ENCODE measurements at places on chromosomes 2 and 18.

- DNase-seq = no peak
Measured at GRCh38 chr2:216445501-216445900, 33.2 kb downstream of the SMARCAL1 start.

DNA sequence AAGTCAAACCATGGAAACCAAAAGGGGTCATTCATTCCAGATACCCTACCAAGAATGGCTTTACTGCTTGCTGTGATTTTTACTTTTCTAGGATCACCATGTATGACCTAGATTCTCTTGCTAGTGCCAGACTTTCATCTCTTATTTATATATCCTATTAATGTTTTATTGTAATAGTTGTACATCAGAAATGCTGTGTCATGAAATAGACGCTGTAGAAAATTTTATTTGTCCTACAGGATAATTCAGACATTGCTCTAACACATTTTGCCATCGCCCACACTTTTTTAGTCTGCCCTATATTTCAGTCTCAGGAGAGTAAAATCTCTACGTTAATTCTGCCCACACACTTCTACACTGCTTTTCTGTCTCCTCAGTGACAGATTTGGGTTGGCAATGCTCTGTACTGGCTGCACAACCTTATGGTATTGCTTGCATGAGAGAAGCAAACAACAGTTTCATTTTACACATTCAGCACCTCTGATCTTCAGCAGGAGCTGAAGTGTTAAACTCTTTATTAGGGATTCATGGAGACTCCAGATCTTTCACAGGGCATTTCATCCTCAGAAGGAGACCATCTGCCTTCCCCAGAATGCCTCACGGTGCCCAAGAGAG lies 871.8 kb upstream of the CHAC2 start:
- DNase-seq = no peak

DNA sequence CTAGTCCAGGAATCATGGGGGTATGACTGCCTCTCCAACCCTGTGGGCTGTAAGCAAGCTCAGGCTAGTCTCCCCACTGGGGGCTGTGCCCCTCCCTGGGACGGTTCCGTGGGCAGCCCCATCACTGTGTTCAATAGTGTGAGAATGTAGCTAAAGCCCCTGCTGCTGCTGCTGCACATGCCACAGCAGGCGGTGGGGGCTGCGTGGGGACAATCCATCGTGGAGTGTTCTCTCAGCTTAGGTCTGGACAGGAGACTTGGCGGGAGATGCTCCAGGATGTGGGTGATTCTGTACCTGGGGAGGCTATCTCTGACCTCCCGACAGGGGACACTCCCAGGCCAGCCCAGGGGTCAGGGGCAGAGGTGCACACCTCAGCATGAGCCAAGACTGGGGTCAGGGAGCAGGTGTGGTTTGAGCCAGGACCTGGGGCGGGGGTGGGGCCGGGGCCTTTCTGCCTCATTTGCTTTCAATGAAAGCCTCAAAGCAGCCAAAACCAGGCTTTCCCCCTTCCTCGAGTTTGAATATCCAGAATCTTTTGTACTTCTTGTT lies 10.2 kb downstream of the PKDCC start:
- no peak for DNase-seq

DNA sequence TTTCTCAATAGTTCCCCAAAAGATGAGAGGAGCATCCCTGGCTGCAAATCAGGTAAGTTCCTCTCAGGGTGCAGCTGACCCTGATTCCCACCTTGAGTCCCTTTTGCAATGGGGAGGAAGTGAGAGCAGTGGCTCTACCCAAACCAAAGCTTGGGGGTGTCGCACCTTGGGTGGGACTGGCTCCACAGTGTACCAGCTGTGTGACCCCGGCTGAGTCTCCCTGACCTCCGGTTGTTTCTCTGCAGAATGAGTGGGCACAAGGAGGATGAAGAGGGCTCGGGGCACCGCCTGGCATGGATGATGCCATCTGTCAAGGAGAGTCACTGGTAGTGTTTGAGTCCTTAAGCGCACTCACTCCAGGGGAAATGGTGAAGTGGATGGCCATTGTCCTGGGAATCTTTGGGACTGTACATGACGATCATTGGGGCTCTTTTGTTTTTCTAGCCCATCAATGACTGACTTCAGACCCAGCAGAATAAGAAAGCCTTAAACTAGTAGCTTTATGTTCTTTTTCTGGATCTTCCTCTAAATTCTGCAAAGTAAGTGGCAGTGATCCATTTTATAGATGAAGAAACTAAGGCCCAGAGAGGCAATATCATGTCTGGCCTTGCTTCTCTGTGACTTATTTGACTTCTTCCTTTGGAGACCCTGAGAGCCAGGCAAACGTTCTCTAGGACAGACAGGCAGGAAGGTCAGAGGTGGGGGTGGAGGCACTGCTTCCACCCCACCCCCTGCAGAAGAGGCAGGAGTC lies 106.3 kb upstream of the ST3GAL5 start:
- no peak for DNase-seq

- no peak for DNase-seq
Measured at GRCh38 chr2:205539603-205540002, 142.7 kb upstream of the NRP2 start.

GRCh38 chr2:233686928-233687327 lies 5.2 kb downstream of the UGT1A7 start:
- DNase-seq = no peak

GRCh38 chr2:45833968-45834344 lies 182.5 kb downstream of the PRKCE start:
- no peak for DNase-seq

DNA sequence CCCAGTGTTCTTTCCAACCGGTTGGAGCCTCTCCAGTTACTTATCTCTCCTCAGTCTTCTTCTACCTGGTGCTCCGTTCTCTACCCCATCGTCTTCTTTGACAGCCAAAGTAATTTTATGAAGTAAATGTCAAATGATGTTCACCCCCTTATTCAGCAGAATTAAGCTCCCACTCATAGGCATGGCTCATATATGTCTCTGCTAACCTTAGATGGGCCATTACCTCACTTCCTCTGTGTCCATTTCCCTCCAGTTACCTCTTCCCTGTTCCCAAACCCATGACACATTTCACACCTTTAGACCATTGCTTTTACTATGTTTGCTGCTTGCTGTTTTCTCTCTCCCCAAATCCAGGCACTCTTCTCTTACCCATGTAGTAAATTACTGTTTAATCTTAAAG lies 607.0 kb downstream of the RNF144A start:
- no peak for DNase-seq

DNA sequence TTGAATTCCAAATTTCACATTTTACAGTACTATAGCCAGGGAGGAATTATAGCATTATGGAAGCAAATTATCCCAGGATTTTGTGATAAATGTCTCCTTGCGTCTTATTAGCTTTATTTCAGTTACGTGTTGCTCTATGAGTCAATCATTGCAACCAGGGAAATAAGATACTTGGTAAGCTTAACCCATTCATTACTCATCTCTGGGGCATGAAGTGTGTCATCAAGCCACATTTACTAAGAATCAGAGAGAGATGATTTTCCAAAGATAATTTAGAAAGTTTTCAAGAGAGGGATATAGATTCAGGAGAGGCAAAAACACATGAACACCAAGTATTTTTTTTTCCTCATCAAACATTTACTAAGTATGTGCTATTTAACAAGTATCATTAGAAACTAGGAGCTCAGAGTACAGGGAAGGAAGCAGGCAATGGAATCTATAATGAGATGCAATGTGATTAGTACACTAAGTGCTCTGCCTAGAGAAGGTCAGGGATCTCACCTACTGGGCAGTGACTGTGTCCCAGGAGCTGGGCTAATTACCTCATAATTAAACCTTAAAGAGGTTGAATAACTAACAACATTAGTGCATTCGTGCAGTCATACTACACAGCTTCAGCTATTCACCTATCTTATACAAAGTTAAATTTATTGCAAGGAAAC lies 217.8 kb upstream of the NXPH2 start:
- DNase-seq = peak; percentile 9

DNA sequence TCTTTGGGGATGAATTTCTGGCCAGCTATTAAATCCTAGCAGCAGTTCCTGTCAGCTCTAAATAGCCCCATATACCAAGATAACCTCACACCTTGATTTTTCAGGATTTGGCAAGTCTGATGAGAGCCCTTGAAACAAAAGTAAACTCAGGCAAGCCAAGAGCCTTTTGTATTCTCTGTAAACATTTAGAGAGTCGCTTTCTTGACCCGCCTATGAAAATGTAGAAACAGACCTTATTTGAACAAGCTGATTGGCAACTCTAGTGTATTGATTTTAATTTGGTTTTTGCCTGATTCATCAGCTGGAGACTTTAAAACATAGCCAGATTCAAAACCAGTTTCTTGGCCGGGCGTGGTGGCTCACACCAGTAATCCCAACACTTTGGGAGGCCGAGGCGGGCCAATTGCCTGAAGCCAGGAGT lies 43.4 kb downstream of the CABLES1 start:
- no peak for DNase-seq

DNA sequence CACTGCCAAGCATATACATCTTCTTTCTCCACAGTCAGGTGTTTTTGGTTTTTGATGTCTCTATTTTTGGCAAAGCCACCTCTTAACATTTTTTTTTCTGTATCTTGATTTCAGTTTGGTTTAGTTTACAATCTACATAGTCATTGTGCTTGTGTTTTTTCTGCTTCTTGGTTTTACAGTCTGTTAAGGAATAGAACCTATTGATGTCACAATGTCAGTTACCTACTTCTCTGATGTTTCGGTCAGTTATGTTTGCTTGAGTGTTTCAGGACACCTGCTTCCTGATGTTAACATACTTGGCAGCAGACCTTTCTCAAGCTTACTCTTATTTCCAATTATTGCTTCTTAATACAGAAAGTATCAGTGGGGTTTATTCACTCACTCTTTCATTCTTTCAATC lies 253.3 kb downstream of the SPAG16 start:
- no peak for DNase-seq

- no peak for DNase-seq
Measured at GRCh38 chr2:226190479-226191252, 609.0 kb downstream of the IRS1 start.

GRCh38 chr2:126275098-126275497 lies 380.9 kb upstream of the GYPC start:
- no peak for DNase-seq

DNA sequence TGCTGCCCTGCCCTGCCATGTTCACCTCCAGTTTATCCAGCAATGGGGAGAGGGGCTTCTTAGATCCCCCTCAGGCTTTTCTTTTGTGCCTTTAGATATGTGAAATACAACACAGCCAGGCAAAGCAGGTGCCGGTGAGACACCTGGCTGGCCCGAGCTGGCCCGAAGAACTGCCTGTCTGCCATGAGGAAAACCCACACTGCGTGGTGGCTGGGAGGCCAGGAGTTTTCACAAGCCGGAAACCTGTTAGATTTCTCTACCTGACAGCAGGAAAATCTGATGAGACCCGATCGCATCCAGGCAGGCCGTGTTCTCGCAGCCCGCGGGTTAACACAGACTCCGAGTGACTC lies 5.7 kb upstream of the GAL3ST2 start:
- DNase-seq = no peak

DNA sequence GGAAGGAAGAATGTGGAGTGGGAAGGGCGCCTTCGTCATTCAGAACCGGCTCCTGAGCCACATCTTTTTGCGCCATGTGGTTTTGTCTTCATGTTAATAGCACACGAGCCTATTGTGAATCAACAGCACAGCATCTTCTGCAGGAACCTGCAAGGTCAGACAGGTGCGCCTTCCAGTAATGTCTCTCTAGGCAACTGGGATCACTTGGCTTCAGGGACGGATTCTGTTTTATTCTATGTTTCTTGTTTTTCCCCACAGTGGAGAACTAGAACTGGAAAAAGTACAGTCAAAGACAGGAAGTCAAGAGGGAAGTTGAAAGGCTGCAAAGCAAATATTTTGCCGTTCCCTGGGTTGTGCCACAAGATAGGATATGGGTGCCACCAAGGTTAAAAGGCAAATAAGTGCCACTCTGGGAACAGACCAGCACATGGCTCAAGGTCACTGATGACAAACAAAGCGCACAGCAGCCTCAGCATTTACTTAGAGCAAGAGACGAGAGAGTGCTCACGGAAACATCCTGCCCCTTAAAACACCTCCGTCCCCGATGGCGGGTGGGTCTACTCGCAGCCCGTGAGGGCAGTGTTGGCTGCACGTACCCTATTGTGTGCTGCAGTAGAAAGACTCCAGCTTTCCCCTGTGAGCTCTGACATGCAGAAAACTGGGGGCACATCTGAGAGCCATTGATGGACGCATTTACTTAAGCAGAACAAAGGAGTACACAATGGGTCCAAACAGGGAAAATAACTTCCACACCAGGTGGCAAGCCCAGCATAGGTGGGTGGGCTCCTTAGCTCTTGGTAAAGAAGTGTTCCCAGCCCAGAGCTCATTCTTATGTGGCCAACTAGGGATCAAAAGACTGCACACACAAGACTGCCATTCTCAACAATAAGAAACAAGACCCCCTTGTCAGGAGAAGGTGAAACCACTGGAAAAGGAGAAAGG lies 107.2 kb upstream of the PARD3B start:
- no peak for DNase-seq

DNA sequence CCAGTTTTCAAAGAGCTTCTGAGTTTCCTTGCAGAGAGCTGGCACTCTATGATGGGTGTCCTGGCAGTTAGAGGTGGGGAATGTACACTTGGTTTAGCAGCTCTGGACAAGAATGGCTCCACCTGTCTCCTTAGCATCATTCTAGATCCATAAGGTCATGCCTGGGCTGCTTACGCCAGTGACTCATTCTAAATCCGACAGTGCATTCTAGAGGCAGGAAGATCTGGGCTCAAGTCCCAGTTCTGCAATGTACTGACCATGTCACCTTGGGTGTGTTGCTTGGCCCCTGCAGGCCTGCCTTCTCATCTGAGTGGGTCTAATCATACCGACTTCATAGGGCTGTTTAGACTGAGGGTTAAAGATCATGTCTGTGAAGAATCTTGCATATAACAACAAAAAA lies 46.5 kb downstream of the PTGR3 start:
- no peak for DNase-seq

DNA sequence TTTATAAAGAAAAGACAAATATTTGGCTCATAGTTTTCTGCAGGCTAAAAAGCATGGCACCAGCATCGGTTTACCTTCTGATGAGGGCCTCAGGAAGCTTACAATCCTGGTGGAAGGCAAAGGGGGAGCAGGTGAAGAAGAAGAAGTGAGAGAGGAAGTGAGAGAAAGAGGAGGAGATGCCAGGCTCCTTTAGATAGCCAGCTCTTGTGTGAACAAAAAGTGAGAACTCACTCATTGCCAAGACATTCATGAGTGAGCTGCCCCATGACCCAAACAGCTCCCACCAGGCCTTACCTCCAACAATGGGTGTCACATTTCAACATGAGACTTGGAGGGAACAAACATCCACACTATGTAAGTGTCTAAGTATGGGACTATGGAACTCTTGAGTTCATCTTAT lies 14.3 kb downstream of the CCDC150 start:
- no peak for DNase-seq
